ENCODE measurements at places on chromosomes 13 and 19.
A peak's percentile ranks its signal among the peaks of the same experiment; 100 is the strongest.

DNA sequence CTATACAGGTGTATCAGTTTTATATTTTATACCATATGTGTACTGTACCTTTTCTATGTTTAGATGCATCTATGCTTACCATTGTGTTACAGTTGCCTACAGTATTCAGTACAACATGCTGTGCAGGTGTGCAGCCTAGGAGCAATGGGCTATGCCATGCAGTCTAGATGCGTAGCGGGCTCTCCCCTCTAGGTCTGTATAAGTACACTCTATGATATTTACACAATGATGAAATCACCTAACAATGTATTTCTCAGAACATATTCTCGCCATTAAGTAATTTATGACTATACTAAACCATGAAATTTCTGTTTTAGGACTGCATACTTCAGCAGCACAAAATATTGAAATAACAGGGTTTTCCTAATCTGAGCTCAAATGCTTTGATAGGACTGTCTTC, 179.6 kb downstream of the RFC3 start:
- DNase-seq, result no peak

DNA sequence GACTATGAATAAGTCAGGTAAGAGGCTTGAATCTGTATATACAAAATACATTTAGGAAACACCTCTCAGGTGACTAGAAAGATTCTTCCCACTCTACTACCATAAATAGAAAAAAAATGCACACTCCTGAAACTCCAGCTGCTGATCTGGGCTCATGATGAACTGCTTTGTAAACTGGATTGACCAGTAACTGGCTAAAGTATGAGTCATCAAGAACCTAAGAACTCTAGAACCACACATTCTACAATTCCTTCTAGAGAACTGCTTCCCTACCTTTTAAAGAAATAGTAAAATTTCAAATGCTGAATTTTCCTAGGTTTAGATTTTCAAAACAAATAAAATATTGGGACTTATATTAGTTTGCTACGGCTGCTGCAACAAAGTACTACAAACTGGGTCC, 55.2 kb downstream of the ELF1 start:
- no peak for DNase-seq

DNA sequence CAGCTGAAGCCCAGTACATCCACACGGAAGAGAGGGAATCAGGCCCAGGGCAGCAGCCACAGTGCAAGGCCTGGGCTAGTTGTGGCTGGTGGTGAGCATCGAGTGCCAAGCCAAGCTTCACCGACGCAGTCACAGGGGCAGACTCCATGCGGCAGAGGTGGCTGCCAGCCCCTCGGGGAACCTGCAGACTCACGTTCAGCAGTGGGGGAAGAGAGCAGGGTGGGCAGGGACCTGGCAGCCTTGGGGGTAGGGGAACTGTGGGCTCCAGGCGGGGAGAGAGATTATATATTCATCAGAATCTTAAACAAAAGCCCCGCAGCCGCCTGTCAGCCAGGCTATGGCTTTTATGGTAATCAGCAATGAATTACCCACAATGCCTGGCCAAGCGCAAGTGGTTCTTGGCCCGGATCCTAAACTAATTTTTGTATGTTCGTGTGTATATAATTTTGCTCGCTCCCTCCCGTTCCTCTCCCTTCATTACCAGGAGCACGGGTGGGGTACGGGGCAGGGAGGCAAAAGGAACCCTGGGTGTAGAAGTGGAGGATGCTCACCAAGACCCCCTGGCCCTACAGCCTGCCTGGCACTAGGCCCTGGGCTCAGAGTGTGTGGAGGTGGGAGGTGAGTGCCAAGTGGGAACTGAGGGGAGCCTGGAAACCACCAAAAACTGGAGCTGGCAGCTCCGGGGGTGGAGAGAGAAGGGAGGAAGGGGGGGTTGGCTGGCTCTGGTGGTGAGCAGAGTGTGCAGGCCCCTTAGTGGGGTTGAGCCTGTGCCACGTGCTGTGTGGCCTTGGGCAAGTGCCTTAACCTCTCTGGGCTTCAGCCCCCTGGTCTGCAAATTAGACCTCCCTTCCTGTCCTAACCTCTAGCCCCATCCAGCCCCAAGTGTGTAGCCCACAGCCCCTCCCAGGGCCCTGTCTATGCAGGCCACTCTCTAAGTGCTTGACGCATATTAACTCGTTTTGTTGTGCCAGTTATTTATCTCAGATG, 31.9 kb downstream of the PTPRS start:
- DNase-seq, result no peak

DNA sequence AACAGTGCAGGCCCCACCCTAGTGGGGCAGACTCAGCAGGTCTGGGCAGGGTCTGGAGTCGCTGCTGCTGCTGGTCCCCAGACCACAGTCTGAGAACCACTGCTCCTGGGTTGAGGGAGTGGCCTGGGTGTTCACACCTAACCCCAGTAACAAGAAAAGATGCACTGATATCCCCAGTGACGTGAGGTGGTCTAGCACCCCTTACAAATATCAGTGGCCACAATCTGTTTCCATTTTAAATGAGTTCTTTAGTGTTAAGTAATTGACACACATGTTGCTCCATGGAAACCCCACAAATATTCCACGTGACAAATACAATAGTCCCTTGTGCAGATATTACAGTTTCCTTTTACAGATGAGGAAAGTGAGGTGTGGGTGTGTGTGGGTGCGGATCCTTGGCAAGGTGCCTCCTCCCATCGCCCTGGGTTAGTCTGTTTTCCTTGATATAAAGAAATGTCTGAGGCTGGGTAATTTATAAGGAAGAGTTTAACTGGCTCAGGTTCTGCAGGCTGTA, 96.3 kb upstream of the GPR183 start:
- DNase-seq, result peak; percentile 41

- no peak for DNase-seq
These were observed 12.5 kb downstream of the CEACAM3 start for GRCh38 chr19:41808663-41809566.

GRCh38 chr19:45821103-45821521, 6.0 kb upstream of the RSPH6A start:
- DNase-seq, result no peak

GRCh38 chr19:5192568-5192967, 148.0 kb downstream of the PTPRS start:
- no peak for DNase-seq

- no peak for DNase-seq
These were observed 3.1 kb downstream of the TSC22D1 start for GRCh38 chr13:44573071-44573470.

DNA sequence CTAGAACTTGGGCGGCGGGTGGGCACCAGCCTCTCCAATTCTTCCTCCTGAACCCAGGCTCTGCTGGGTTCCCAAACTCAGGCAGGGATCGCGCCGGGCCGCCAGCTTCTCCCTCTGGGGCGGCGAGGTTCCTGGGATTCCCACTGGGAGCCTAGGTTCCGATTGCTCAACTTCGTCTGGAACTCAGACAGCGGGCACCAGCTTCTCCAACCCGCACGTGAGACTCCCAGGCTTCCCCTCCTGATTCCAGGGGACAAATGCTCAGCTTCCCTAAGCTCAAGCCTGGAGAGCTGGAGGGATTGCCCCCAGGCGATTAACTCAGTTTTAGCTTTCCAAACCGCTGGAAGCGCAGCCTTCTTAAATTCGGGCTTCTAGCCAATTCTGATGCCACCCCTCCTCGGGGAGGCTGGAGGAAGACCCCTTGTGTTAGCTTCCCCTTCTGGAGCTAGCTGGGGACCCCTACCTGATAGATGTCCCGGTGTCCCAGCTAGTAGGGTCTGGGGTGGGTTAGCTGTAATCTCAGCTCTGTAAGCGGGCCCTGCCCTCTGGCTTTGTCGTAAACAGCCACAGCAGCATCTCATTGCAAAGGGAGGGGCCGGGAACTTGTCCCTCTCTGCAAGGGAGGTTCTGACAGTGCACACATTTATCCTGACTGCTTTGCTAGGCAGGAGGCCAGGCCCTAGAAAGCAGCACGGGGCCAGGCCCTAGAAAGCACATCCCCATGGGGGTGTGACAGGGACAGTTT, 671 bp downstream of the MCOLN1 start:
- DNase-seq, result no peak

- peak; percentile 44 for DNase-seq
These were observed 3.5 kb downstream of the LYPD5 start for GRCh38 chr19:43798546-43799409.

DNA sequence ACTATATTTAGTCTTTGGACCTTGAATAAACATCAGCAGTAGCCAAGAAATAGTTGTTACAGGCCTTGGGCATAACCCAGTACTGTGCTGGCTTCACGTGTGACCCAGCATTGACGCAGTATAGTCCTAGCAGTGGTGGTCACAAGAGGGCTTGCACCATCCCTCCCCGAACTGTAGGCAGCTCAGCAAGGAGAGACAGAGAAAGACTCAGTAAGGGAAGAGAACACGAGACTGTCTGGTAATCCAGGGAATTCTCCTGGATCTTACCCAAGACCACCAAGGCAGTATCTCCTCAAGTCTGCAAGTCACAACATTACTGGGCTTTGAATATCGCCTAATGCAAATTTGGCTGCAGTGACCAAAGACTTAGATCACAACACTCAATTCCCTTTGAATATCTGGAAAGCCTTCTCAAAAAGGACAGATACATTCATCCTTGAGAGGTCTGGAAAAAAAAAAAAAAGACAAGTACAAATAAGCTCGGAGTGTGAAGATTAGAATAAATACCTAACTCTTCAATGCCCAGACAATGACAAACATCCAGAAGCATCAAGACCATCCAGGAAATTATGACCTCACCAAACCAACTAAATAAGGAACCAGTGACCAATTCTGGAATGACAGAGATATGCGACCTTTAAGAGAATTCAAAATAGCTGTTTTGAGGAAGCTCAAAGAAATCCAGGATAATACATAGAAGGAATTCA, 39.7 kb downstream of the CAB39L start:
- no peak for DNase-seq

GRCh38 chr13:48110132-48110868, 15.4 kb upstream of the MED4 start:
- DNase-seq, result no peak

- no peak for DNase-seq
These were observed 769.1 kb downstream of the PCDH9 start for GRCh38 chr13:66461021-66461420.

- DNase-seq, result no peak
These were observed 135.2 kb downstream of the PCDH9 start for GRCh38 chr13:67094952-67095351.

DNA sequence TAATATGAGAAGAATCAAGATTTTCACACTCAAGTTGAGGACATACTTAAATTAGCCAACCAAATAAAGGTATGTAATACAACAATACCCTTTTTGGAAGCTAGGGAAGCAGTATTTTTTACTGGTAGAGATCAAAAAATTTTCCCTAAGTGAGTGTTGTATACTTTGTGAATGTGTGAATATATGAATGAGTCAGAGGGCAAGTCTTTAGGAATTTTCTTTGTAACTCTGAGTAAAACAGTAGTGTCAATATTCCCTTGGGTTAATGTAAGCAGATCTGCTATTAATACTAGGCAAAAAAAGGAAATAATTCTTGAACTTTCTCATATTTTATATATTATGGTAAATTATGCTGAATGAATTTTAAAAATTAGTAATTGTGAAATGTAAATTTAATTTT, 1161.8 kb upstream of the MIR17HG start:
- no peak for DNase-seq

- DNase-seq, result no peak
These were observed 47.2 kb downstream of the LYL1 start for GRCh38 chr19:13055213-13056051.
